ENCODE measurements at places on chromosomes 3 and 15.
A peak's percentile ranks its signal among the peaks of the same experiment; 100 is the strongest.

- DNase-seq: no peak
Observed at GRCh38 chr3:49166752-49167556, 823 bp upstream of the CCDC71 start.

DNA sequence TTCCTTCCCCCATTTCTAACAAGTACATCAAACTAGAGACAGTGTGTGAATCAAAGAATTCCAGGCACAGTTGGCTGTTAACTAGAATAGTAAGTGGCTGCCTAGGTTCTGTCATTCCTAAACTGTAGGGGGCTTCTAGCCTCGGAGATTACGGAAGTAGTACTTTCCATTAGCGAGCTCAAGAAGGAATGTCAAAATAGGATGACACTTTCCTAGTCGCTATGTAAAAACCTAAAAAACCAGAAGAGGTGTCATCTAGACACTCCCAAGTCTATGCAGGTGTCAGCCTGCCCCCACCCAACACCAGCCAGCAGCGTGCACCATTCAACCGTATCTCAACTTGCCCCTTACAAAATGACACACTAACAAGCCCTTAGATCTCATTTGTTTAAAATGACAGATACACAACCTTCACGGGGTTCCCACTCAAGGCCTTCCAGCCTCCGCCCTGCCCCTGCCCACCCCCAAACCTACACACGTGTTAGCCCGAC is 874 bp downstream of the INO80 start:
- DNase-seq: peak; percentile 97

- no peak for DNase-seq
Observed at GRCh38 chr3:71057526-71057894, 526.0 kb downstream of the FOXP1 start.

DNA sequence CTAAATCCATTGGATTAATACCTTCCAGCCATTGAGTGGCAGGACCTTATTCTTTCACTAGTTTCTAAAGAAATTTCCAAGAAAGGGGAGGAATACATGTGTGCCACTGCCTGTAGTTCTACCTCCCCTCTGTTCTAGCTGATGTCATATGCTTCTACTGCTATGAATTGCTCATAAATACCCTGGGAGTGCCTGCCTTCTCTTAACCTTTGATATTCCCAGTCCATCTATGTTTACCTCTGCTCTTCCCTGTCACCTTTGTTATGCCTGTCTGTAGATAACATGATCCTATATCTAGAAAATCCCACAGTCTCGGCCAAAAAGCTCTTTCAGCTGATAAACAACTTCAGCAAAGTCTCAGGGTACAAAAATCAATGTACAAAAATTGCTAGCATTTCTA is 486.9 kb upstream of the ARRDC4 start:
- DNase-seq: no peak

DNA sequence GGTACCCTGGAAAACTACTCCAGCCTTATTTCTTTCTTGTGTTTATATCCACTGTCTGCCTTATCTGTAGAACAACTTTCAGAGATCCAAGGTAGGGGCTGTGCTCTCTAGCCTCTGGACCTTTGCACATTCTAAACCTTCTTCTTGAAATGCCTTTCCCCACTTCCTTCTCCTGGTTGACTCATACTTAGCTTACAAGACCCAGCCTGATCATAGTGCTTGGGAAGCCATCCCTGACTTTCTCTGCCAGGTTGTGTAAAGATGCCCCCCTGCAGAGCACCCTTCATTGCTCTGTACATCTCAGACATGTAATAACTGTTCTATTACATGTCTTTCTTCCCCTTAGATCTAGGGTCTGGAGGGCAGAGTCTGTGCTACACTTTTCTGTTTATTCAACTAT is 50.1 kb downstream of the PPM1L start:
- DNase-seq: no peak

DNA sequence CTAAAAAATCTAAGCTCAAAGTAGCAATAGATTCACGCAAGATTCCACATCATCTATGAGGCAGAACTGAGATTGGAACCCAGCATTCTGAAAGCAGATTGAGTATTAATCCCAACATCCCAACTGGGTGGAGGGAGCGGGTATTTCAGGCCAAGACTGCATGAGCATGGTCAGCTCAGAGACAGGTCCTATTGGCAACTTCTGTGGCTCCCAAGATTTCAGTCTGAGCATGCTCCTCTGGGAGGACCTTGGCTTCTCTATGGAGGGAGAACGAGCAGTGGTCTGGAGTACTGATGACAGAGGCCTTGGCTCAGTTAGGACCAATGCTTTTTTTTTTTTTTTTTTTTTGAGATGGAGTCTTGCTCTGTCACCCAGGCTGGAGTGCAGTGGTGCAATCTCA is 4.0 kb upstream of the ITGA11 start:
- DNase-seq: no peak

Data from mesendoderm (in vitro differentiated cells).